Spinal cord (tissue), 10 donors: ENCODE measurements at places on chromosomes 2 and 18. TPM values are rescaled to one million over a fixed set of nuclear protein-coding genes. Genes with fewer than 3 reads are reported as not detected.
A peak's percentile ranks its signal among the peaks of the same experiment; 100 is the strongest.

GRCh38 chr2:120233292-120233691 lies 10.1 kb upstream of the TMEM185B start:
- H3K27me3 ChIP-seq: peaks cover 4% of the 10 kb centered on the region
- peaks cover 14% of the 10 kb centered on the region for H3K4me1 ChIP-seq
- no peak for DNase-seq

GRCh38 chr2:184370954-184371353 lies 227.4 kb upstream of the ZNF804A start:
- DNase-seq: no peak
- no peak overlapping the region for H3K4me3 ChIP-seq
- H3K27ac ChIP-seq: no peak overlapping the region

GRCh38 chr2:29697715-29698114 lies 223.7 kb downstream of the ALK start:
- no peaks in the 10 kb centered on the region for H3K4me1 ChIP-seq
- DNase-seq: no peak
- H3K4me3 ChIP-seq: no peak overlapping the region
- H3K27me3 ChIP-seq: no peaks in the 10 kb centered on the region

- H3K27ac ChIP-seq: no peak overlapping the region
- H3K4me1 ChIP-seq: no peaks in the 10 kb centered on the region
- H3K27me3 ChIP-seq: no peaks in the 10 kb centered on the region
- no peak for DNase-seq
- H3K4me3 ChIP-seq: no peak overlapping the region
Observed at GRCh38 chr18:62420513-62421209, 95.6 kb downstream of the TNFRSF11A start.

GRCh38 chr18:52046842-52047241 lies 293.2 kb upstream of the DCC start:
- DNase-seq: peak; percentile 10
- H3K27ac ChIP-seq: no peak overlapping the region
- no peaks in the 10 kb centered on the region for H3K4me1 ChIP-seq
- no peaks in the 10 kb centered on the region for H3K27me3 ChIP-seq

- no peak for DNase-seq
- no peak overlapping the region for H3K27ac ChIP-seq
- no peaks in the 10 kb centered on the region for H3K27me3 ChIP-seq
- H3K4me3 ChIP-seq: no peak overlapping the region
- no peaks in the 10 kb centered on the region for H3K4me1 ChIP-seq
- H3K36me3 ChIP-seq: peaks cover 3% of the 10 kb centered on the region
Observed at GRCh38 chr2:134862069-134862468, 23.7 kb downstream of the ACMSD start.

NPHP1 gene
- total RNA-seq: 16.8 TPM

DNA sequence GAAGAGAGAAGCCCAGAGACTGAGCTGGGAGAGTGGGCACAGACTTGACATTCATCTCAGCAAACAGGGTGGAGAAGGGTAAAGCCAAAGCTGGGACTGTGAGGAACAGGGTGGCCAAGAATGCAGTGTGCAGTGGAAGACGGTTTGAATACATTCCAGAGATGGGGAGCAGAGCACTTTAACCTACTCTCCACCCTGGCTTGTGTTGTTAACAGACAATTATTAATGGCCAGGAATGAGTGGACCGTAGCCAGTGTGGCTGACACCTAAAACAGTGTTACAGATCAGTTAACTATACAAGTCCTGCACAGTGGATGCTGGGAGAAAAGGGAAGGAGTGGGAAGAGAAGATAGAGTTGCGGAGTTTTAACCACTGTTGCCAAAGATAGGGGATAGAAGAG lies 7.4 kb upstream of the NAB1 start:
- H3K27me3 ChIP-seq: no peaks in the 10 kb centered on the region
- no peak overlapping the region for H3K27ac ChIP-seq
- no peak for DNase-seq
